Fibroblast of mammary gland (primary cell): ENCODE measurements at places on chromosomes 1 and 21.

DNA sequence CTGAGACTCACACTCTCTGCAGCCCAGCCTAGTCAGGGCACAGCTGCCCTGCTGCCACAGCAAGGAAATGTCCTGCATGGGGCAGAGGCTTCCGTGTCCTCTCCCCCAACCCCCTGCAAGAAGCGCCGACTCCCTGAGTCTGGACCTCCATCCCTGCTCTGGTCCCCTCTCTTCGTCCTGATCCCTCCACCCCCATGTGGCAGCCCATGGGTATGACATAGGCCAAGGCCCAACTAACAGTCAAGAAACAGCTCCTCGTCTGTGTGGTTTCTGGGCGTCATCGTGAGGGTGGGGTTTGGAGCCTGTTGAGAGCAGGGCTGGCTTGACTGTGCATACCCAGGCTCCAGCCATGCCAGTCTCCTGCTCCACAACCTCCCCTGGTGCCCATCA, 19.5 kb downstream of the FAAH start:
- DNase-seq: no peak

- peak; percentile 45 for DNase-seq
Observed at GRCh38 chr1:32014199-32014947, 705 bp downstream of the KHDRBS1 start.

DNA sequence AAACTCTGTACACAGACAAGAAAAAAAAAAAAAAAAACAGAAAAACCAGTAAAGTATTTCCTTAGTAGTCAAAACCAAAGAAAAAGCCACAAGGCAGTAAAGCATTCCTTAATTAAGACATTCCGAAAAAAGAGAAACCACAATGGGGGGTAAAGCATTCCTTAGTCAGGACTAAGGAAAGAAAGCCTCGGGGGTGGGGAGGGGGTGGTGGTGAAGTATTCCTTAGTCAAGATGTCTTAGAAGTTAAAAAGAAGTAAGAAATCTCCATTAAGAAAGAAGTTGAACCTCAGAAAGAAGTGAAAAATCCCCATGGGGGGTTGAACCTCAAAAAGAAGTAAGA, 28.2 kb upstream of the FMO1 start:
- DNase-seq: peak; percentile 89

DNA sequence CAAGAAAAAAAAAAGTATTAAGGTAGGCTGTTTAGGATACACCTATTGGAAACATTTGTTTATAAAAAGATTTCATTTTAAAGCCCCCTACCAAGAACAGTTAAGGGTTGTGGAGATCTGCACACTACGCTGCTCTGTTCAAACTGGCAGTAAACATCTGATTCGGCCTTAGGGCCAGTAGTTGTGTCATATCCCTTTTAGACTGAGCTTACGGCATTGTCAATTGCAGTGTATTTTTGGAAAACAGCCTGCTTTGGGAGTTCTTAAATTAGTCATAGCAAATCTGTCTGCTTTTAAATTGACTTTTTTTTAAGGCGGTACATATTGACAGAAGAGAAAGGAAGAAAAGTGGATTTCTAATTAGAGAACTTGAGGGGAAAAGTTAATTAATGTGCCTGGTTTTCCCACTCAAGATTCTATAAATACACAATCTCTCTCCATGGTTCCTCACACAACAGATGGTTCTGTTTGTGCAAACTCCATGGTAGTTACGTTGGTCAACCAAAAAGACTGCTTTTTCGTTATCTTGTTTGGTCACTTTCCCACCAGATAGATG, 1.7 kb upstream of the ELK4 start:
- peak; percentile 75 for DNase-seq

DNA sequence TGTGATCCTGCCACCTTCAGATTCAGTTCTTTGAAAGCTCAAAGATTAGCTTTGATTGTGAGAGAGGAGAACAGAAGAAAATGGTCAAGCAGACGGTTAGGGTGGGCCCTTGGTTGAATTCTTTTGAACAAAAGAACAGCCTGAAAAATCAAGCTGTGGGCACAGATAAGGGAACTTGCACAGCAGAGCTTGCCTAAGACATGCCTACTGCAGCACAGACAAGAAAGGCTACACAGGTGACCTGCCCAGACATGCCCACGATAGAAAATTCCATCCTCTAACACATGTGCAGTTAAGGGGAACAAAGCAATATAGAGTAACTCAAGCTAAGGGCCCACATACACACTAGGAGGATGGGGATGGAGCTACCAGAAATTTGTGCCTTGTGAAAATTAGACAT, 512.5 kb upstream of the LRRC7 start:
- DNase-seq: no peak

DNA sequence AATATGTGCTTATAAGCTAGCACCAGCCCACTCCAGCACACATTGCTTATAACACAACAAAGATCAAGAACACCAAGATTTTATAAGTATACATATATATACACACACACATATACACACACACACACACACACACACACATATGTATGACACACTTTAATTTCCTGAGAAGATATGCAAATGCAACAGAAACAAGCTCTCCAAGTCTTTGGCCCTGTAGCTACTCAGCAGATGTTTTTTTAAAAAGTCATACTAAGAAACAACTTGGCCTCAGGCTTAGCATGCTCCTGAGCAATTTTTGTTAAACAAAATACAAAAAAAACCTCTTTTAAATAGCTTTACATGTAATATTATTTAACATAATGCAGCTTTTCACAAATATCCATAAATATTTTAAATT, 11.1 kb downstream of the TNFSF18 start:
- no peak for DNase-seq

DNA sequence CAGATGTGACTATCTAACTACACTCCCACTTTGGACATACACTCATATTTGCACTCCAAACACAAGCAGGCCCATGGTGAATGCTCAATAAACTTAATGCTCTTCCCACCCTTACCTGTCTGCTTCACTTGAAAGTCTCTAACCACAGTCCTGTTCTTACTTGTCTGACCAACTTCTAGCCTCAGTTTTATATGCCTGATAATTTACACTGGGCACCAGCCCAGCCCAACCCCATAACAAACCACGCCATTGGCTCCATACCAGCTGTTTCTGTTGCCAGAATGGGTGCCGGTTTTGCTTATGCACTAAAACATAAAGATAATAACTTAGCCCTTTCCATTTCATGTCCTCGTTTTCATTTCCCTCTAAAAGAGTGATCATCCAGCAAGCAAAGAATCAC, 395.4 kb downstream of the NTNG1 start:
- DNase-seq: no peak

GRCh38 chr1:164688791-164689190, 129.8 kb downstream of the PBX1 start:
- DNase-seq: no peak

DNA sequence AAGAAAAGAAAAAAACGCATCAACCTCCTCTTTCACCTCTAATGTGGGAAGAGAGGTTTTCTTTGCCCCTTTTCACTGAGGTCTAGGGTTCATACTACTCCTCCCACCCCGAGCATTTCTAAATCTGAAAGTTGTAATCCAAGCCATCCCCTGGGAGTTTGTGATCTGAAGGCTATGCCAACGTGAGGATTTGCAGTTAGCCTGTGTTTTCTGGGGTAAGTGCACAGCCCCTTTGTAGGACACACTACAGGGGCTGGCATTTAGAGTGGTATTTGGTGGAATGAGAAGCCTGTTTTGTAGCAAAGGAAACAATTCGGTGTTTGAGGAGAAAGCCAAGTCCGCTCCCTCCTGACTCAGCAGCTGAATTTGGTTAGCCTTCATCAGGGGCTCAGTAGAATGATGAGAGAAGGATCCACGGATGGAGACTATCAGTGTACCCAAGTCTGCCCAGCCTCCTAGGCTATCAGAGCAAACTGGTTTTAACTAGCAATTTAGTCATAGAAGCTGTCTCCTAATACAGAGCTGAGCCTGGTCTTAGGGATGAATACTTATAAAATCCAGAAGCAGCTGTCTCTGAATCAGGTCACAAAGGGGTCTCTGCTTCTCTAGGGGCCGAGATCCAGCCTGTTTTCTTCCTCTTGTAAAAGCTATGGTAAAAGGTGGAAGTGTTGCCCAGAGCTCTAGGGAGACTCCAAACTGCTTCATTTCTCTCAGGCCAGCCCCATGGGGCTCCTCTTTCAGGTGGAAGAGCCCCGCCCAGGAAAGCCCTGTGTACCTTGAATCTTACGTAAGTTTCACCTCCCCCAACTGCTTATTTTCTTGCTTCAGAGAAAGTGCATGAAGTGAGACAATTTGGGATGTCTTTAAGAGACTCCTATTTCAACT, 2.1 kb downstream of the PCP4L1 start:
- peak; percentile 8 for DNase-seq

- no peak for DNase-seq
Observed at GRCh38 chr21:37414292-37415253, 48.0 kb downstream of the DYRK1A start.

DNA sequence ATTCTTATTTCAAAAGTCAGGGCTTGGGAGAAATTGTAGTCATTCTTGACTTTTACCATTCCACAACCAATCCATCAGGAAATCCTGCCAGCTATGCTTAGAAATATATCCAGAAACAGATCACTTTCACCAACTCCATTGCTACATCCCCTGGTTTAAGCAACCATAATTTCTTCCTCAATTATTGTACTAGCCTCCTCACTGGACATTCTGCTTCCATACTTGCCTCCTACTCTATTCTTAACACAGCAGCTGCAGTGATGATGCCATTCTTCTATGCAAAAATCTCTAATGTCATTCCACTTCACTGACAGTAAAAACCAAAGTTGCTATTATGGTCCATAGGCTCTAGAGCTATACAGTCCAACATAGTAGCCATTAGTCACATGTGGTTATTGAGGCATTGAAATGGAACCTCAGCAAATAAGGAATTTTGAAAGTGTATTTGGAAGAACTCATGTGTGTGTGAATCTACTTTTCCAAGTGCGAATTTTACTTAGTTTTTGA, 110.7 kb upstream of the KIAA0040 start:
- no peak for DNase-seq

- DNase-seq: peak; percentile 12
Observed at GRCh38 chr1:21129407-21129806, 47.3 kb downstream of the EIF4G3 start.

GRCh38 chr1:51642739-51643142, 25.8 kb downstream of the OSBPL9 start:
- DNase-seq: peak; percentile 97

- no peak for DNase-seq
Observed at GRCh38 chr21:28833609-28834008, 159.1 kb downstream of the LTN1 start.

DNA sequence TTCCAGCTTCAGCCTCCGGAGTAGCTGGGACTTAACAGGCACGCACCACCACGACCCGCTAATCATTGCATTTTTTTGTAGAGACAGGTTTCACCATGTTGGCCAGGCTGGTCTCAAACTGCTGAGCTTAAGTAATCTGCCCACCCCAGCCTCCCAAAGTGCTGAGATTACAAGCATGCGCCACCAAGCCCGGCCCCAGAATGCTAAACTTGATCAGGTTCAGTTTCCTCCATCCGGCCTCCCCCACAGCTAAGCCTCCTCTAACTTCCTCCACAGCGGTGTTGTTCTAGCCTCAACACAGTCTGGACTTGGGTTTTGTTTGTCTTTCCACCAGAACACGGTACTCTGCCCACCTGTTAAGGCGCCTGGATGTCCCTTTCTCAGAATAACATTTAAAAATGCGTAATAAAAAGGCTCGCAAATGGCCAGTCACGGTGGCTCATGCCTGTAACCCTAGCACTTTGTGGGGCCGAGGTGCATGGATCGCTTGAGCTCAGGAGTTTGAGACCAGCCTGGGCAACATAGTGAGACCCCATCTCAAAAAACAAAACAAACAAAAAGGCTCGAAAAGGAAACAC, 2.4 kb downstream of the PARP1 start:
- no peak for DNase-seq
